Left cardiac atrium (tissue), 4 donors: ENCODE measurements at places on chromosomes 3 and 15. TPM values are rescaled to one million over a fixed set of nuclear protein-coding genes. Genes with fewer than 3 reads are reported as not detected.
A peak's percentile ranks its signal among the peaks of the same experiment; 100 is the strongest.

DNA sequence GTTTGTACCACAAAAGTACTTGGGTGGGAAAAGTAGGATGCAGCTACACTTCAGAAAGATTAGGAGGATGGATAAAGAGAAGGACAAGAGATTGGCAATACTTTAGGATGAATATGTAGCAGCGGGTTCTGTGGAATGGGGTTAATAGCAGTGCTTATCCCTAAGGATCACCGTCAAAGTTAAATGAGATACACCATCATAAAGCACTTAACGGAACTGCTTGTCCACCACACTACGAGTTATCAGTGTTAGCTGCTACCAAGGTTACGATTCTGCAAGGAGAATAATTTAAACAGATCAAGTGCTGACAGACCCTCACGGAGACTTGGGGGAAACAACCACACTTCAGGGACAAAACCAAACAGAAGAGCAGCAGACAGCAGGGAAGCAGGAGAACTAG, 963 bp downstream of the SHQ1 start:
- DNase-seq = no peak

GRCh38 chr3:140830391-140830790, 111.2 kb upstream of the SLC25A36 start:
- DNase-seq = no peak

DNA sequence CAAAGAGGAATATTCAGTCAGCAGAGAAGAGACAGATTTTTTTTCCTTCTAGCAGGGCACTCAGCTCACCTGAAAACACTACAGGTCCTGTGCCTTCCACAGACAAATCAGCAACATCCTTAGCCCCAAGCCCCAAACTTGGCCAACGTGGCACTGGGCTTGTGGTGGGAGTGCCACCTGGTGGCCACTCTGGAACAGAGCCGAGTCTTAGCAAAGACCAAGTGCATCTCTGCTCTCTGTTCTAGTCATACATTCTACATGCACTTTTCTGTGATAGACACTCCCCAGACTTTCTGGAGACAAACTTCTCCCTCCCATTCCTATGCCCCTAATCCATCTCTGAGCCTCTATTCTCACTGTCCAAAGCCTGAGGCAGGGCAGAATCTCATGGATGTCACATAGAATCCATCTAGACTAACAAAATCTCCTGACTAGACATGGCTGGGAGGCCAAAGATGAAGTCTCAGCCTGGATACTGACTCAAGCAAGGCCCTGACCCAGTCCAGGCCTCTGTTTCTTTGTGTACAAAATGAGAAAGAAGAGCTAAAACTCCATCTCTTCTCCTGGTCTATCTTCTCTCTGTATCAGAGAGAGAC, 5.1 kb upstream of the SEMA7A start:
- DNase-seq = peak; percentile 74

DNA sequence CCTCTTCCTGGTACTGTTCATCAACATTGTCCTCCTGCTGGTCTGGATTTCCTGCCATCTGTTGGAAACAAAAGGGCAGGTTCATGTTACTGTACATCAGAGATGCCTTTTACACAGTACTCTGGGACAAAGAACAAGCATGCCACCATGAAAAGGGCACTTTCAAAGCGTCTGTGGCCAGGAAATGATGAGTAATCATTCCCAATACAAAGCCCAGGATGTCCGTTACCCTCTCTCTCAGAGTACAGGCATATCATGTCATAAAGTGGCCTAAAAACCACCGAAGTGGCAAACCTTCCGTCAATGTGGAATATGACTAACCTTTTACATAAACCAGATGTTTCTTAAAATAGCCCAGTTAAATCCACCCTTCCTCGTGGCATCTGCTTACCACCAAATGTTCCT, 71.2 kb downstream of the GOLIM4 start:
- DNase-seq = no peak

DNA sequence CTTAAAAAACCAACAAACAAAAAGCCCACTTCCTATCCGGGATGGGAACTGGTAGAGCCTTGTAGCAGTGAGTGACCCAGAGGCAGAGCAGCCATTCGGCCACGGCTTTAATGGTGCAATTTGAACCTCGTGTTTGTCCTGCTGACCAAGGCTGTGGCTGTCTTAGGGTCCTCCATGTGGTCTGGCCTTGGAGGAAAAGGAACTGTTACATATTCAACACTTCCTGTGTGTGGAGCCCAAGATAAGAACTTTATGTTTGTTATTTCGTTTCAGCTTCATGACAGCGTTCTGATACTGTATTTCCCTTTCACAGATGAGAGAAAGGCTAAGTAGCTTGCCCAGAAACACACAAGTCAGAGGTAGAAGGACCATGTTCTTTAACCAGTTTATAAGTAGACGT, 269.8 kb downstream of the SV2B start:
- DNase-seq = no peak

TMC3 gene
- not detected for total RNA-seq
